ENCODE measurements at places on chromosomes 3 and 15. TPM values are rescaled to one million over a fixed set of nuclear protein-coding genes. Genes with fewer than 3 reads are reported as not detected.
A peak's percentile ranks its signal among the peaks of the same experiment; 100 is the strongest.

GRCh38 chr3:8313560-8314267, 187.9 kb upstream of the LMCD1 start:
- no peak for DNase-seq

DNA sequence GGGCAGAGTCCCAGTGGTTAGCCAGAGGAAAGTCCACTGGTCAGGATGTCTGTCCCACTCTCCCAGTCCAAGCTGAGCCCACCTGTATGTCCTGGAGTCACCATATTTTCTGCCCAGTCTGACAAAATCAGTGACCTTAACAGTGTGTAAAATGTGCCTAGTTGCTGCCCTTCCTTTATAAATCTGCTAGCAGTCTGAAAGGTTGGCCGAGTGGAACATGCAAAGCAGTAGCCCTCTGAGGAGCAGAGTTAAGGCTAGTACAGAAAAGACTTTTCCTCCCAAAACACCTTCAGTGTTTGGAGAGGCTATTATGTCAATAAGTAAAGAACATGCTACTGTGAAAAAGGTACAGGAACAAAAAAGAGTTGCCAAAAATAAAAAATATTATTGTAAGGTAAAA, 15.3 kb downstream of the TTC21A start:
- DNase-seq: no peak

DNA sequence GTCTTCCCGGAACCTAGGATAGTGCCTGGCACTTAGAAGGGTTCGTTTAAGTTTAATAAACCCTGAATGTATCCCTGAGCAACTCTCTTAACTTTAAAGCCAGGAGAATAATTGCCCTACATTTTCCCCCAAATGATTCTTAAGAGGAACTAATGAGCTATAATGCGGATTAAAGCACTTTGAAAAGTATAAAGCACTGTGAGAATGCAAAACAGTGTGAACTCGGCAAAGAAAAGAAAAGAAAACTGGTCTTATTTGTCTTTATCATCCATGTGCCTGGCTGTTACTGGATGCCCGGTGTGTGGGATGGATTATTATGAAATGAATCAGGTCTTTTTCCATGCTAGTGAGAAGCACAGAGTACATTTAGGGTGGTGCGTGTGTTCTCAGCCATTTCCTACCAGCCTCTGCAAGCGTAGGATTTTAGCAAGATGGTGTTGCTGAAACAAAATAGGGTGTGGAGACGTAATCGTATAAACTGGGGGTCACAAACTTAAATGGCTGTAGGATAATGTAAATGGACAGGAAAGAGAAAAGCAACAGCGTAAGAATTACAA, 983 bp downstream of the KBTBD12 start:
- DNase-seq: no peak

- DNase-seq: no peak
These were observed 48.5 kb upstream of the DAZL start for GRCh38 chr3:16653712-16654111.

DNA sequence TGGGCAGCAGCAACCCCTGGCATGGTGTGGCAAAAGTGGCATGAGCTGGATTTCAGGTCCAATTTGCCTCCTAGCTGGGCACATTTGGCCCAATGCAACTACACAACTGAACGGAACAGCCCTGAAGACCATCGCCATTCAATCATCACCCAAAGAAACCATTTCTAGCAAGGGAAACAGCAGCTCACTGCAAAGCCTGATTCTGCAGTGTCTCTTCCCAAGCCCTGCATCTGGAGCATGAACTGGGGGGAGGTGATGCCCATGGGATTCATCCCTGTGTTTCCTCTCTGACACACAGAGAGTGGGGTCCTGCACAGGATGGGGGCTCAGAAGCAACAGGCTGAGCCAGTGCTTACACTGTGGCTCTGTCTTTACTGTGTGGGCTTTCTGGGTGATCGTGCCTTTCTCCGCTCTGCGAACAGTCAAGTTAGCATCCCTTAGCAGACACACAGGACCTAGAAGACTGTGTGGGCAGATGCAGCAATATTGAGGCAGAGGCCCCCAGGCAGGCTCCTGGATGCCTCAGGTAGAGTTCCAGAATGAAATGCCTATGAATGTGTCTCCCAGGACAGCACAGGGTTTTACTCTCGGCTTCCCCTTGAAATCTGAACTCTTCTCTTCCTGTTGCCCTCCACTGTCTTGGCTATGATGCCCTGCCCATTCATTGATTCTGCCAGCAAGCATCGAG, 91.1 kb upstream of the ALDH1A3 start:
- no peak for DNase-seq

DNA sequence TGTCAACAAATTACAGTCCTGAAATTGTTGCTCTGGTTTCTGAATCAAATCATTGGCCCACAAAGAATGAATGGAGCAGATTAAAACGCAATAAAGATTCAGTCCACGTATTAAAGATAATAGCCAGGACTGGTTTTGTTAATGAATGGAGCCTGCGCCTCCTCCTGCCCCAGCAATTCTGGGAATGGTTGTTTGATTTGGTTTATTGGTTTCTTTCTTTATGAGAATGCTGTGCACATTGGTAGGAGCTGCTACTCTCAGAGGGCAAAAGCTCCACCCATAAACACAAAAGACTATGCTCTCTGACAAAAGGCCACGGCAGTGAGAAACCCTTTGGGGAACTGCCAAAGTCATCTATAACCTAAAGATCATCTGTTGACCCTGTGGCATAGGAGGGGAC, 261.1 kb downstream of the ABHD5 start:
- DNase-seq: no peak

- no peak for DNase-seq
These were observed 146.0 kb downstream of the ARPP21 start for GRCh38 chr3:35785234-35785888.

DNA sequence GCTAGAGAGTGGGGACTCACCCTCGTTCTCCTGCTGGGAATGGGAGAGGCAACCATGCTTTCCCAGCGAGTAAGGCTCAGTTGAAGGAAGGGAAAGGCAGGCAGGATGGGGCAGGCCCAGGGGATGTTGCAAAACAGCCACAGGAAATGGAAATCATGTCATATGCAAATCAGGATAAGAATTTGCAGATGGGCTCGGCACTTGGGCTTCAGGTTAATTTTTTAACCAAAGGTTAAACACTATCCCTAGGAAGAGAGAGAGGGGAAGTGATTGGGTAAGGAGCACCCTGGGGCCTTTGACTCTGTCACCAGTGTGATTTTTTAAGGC, 14.6 kb upstream of the PLA2G4E start:
- peak; percentile 14 for DNase-seq

- DNase-seq: no peak
These were observed 112.4 kb upstream of the GOLGA8J start for GRCh38 chr15:29970402-29970695.

DNA sequence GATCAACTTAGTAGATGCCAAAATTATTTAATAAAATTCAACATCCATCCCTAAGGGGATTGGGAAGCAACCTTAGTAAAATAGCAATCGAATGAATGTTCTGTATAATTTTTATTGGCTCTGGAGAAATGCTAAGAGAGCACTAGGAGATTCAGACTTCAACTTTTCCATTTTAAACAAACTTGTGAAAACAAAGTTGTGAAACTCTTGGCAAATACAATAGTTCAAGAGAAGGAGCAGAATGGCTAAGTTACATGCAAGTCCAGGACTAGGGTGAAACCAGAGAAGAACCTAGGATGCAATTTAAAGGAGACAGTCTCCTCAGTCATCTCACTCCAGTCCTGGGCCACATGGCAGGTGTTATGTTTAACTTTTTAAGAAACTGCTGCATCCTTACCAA, 16.7 kb upstream of the ZNF280D start:
- no peak for DNase-seq

DNA sequence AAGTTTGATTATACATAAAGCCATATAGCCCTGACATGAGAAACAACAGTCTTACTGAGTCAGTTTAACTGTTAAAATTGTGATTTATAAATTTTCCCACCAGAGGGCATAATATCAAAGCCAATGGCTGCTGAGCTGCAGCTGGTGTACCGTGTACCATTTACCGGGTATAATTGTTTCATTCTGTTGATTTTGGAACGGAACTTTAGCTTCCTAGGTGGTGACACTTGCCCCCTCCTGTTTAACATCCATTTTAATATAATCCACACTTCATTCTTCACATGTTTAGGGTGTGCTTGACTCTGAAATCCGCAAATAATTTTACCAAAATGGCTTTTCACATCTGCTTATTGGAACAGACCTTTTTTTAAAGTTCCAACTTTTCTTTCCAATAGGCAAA, 72.8 kb downstream of the SLC9A9 start:
- peak; percentile 4 for DNase-seq

RASL12 gene
- not detected for total RNA-seq

ALDH1L1 gene
- total RNA-seq: 0.23 TPM

Measured in HFFc6 (cell line).